Activated T-cell treated with anti-CD3 and anti-CD28 coated beads for 48 hours (primary cell): ENCODE measurements at places on chromosomes 6 and 20.

DNA sequence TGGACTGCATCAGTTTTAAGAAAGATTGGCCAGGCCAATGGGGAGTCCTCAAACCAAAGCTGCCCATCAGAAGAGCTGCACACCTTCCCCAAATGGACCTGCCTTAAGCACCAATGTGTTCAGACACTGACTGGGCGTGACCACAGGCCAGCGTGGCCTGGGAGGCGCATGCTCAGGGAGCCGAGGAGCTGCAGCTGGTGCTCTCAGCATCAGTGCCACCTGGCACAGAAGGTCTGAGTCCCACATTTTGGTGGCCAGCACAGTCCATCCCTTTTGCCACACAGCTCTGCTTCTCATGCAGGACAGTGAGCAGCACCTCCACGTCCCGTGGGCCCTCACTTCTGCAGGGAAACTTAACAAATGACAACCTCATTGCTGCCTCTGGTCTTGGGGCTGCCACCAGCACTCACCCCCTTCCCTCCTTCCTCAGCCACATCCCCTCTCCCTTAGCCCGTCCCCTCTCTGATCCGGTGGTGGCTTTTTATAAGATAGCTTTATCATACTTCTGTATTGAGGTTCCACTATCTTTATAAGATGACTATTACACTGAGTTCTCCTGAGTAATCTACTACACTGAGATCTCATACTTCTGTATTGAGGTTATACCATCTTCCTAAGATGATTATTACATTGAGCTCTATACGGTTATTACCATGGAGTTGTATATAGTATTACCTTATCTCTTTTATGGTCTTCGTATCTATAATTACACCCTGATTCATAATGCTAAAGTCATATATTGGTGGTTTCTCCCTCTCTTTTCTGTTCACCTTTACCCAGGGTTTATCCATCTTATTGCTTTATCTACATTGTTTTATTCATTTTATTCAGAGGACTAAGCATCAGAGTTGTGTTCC lies 109.1 kb downstream of the TOX2 start:
- no peak for DNase-seq

DNA sequence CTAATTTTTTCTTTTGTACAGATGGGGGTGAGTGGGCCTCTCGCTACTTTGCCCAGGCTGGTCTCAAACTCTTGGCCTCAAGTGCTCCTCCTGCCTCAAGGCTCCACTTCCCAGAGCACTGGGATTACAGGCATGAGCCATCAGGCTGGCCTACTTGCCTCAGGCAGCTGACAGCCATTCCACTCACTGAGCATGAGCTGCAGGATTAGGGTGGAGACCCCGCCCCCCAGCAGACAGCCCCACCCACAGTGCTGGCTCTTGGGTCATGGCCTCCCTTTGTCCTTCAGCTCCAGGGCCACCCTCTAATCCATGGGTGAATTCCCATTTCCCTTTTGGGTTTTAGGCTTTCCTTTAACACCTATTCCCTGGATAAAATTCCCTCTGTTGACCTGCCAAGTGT lies 82.1 kb downstream of the BFSP1 start:
- no peak for DNase-seq

DNA sequence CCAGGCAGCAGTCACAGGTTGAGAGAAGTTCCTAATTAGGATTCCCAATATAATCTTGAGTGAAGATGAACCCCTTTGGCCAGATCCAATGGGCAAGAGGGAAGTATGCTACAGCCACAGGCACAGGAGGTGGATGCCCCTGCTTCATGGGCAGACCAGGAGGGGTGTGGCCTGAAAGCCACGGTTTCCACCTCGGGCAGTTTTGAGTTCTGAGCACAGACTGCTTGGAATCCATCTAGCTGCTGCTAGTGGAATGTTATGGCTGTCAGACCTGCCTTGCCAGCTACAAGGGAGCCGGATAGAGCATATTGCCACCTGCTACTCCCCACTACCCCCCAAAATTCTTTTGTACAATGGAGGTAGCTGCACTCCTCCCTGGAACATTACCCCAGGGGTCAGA lies 672.9 kb downstream of the HACE1 start:
- DNase-seq, result no peak

- DNase-seq, result no peak
Observed at GRCh38 chr6:132215805-132216204, 185.5 kb downstream of the MOXD1 start.

DNA sequence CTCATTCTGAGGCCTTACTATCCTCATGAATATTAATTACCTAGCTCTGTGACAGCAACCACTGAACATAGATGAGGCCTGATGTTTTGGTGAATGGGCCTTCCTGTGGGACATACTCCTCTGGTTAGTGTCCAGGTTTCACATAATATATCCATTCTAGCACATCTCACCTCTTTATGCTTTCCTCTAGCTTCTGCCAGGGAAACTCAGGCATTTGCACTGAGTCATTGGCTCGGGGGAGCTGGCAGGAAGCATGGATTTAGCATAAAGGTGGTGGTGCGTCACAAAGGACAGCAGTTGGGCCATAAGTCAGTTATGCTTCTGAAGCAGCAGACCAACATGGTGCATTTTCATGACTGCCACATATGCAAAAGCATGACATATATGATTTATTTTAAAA lies 37.5 kb upstream of the TMEM170B start:
- DNase-seq, result no peak

DNA sequence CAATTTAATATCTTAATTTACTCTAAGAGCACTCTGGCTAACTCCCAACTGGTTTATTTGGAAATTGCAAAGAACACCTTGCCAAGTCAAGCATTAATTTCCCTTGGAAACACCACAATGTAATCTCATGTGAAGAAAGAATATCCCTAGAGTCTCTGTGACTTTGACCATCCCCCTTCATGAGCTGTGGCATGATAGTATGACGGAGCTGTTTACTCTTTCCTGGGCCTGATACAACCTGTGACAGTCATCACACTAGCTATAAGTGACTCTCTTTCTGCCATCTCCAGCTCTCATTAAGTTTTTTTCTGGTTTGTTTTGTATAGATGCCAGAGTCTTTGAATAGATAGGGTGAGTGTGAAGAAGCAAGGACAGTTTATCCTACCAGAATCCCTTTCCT lies 470.3 kb upstream of the JARID2 start:
- DNase-seq, result no peak

- DNase-seq, result no peak
Observed at GRCh38 chr20:8320306-8320705, 188.2 kb downstream of the PLCB1 start.

GRCh38 chr6:56573624-56574023 lies 69.1 kb downstream of the DST start:
- no peak for DNase-seq

DNA sequence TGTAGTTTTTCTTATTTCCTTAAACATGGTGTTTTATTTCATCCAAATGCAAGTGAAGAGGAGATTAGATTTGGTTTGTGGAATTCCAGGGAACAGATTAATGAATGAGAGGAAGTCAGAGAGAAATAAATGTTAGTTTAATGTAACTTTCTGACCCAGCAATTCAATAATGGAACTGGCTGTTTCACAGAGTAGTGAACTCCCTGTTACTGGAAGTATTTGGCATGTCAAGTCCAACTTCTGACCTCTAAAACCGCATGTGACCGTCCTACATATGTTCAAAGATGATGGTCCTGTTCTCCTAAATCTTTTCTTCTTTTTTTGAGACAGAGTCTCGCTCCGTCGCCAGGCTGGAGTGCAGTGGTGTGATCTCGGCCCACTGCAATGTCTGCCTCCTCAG lies 18.7 kb downstream of the PROCR start:
- no peak for DNase-seq

DNA sequence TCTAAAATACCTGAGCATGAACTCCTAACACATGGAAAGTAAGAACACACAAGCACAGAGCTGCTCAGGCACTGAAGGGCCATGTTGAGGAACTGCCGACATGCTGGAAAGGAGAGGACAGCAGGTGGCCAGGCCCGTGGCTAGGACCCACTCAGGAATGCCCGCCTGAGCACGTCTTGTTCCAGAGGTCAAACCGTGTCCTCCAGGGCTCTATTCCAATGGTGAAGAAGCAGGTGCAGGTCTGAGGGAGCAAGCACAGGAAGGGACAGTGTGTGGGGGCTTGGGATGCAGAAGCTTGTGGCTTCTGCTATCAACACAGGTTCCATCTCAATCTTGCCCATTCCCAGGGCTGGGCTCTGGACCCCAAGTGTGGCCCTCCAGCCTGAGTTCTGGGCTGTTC lies 20.7 kb downstream of the CST9L start:
- DNase-seq, result no peak

DNA sequence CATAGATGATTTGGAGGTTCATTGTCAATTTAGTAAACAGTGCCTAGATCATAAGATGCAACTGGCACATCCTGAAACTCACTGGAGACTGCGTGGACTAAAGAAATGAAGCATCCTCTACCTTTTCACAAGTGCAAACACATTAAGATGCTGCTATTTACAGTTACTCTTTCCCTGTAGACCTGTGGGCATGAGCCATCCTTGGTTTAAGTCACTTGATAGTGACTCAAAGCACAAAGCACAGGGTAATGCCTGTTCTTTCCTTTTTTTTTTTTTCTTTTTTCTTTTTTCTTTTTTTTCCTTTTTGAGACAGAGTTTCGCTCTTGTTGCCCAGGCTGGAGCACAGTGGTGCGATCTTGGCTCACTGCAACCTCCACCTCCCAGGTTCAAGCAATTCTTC lies 10.0 kb upstream of the HLA-DQA1 start:
- no peak for DNase-seq

DNA sequence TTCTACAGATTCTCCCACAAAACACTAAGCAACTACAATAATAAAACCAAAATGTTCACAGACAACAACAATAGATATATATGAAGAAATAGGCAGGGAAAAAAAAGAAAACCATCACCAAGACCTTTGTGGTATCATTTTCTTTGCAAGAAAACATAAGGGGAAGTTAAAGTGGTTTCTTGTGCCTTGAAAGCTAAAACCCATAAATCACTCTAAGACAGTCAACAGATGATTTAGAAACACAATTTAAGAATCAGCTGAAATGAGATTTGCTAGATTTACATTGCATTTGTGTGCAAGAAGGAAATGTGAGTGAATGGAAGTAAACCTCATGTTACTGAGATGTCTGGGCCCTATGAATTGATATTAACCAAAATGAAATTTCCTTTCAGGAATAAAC lies 1265.4 kb upstream of the GJE1 start:
- DNase-seq, result no peak

DNA sequence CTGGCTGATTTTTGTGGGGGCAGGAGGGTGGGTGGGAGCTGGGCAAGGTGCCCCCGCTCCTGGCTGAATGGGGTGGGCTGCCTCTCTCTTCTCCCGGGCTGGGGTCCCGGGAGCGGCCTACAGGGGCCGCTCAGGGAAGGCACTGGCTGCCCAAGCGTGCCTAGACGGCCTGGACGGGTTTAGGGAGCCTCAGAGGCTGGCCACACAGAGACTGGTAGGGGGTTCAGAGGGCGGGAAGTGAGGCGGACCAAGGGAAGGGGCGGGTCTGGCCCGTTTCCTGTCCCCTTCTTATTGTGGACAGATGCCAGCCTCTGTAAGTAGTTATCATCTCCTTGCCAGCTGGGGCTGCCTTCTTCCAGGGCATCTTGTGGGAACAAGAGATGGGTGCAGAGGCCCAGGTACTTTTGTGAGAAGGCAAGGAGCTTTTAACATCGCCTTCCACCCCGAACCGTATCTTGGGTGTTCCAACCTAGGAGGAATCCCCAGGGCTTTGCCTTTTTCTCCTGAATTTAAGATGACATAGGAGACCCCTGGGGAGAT lies 437 bp downstream of the CD40 start:
- no peak for DNase-seq

- DNase-seq, result no peak
Observed at GRCh38 chr6:157226761-157227160, 96.6 kb downstream of the TMEM242 start.

DNA sequence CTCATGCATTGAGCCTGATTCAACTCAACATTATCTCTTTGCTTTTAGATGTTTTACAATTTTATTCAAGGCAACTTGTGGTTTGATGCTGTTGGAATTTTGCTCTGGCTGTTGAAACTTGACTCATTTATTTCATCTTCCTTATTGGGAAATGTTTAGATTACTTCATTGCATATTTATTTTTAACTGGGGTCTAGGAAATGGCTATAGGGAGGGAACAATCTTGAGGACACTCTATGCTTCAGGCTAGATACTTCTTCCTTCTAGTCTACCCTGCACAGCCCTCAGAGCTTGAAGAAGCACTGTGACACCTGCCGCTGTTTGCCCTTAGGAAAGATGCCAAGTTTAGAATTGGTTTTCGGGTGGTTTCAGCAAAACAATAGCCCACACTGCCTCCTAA lies 183.4 kb downstream of the ADGRG6 start:
- DNase-seq, result no peak
